Central memory CD4-positive, alpha-beta T cell (primary cell): ENCODE measurements at places on chromosomes 2 and 18.

GRCh38 chr2:28102455-28102874, 211.9 kb downstream of the BABAM2 start:
- no peak for DNase-seq

DNA sequence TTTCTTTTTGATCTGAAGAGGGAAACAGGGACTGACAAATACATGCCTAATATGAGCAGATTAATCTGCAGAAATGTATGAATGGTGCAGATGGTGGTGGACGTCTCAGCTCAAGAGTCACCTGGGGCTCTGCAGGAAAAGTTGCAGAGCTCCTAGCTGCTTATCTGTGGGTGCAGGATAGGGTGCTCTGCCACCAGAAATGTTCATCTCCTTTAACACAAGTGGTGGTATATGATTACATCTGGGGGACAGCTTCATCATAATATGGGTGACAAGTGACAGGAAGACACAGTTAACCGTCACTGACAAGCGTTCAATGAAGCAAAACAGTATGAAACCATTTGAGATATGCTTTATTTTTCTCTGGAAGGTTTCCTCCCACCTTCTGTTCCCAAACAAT, 121.2 kb upstream of the LINC00305 start:
- no peak for DNase-seq

GRCh38 chr18:50320719-50321118, 33.2 kb upstream of the CXXC1 start:
- no peak for DNase-seq

GRCh38 chr2:48227617-48228344, 302.2 kb upstream of the STON1 start:
- DNase-seq, result no peak

- no peak for DNase-seq
Observed at GRCh38 chr2:181882246-181883020, 9.1 kb upstream of the ITPRID2 start.

DNA sequence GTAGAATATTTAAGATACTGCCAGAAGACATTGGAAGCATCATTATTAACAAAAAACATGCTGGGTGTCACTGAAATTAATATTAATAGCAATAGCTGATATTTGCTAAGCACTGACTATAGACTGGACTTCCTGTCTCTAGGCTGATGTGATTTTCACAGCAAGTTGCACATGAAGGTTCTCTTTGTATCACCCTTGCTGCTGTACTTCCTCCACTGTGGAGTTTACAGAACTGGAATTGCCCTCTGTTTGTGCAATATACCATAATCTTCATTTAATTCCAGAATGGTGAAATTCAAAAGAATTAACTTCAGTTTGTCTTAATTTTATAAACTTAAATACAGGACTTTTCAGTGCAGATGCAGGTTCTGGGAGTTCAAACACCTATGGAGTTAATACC, 585.1 kb downstream of the RNF144A start:
- no peak for DNase-seq

- DNase-seq, result no peak
Observed at GRCh38 chr2:100625717-100626116, 62.9 kb downstream of the PDCL3 start.

- DNase-seq, result no peak
Observed at GRCh38 chr2:41937464-41937906, 110.3 kb upstream of the PKDCC start.
